Erythroblast (primary cell): ENCODE measurements at places on chromosomes 1 and 21.

DNA sequence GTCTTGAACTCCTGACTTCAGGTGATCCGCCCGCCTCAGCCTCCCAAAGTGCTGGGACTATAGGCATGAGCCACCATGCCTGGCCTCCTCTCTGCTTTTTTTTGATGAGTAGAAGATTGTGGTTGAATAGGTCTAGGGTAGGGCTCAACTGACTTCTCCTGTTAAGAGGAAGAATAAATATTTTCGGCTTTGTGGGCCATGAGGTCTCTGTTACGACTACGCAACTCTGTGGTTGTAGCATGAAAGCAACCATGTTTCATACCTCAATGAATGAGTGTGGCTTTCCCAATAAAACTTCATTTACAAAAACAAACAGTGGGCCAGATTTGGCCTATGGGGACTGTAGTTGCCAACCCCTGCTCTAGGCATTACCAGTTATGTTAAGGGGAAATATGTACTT lies 67.8 kb downstream of the NID1 start:
- DNase-seq: no peak

- DNase-seq: no peak
These were observed 73.2 kb downstream of the DMRTB1 start for GRCh38 chr1:53532377-53532776.

DNA sequence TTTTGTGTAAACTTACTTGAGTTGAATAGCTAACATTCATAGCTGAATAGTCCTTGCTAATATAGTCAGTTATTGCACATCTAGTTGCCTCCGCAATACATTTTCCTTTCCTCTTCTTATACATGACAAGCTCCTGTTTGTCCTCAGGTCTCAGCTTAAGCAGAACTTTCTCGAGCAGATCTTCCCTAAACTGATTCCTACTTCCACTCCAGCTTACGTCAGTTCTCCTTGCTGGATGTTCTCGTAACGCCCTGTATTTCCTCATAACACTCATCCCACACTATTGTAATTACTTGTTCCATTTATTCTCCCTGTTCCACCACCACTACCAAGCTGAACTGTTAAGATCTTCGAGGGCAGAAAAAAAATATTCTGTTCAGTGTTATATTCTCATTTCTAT lies 15.1 kb upstream of the OMA1 start:
- DNase-seq: no peak

DNA sequence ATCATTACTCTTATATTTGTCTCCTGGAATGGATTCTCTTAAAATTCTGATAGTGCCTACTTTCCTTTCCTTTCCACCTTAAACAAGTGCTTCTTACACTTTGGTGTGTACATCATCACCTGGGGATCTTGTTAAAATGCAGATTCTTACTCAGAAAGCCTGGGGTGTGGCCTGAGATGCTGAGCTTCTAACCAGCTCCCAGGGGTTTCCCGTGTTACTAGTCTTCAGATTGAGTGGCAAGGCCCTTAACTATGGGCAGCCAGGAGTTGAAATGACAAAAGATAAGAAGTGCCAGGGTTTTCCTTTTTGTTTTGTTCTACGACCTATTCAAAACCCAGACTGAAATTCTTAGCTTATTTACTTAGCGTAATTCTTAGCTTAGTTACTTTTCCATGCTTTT lies 159.2 kb downstream of the HFM1 start:
- DNase-seq: no peak

- DNase-seq: no peak
These were observed 198.5 kb downstream of the PLA2G4A start for GRCh38 chr1:187027253-187027652.

DNA sequence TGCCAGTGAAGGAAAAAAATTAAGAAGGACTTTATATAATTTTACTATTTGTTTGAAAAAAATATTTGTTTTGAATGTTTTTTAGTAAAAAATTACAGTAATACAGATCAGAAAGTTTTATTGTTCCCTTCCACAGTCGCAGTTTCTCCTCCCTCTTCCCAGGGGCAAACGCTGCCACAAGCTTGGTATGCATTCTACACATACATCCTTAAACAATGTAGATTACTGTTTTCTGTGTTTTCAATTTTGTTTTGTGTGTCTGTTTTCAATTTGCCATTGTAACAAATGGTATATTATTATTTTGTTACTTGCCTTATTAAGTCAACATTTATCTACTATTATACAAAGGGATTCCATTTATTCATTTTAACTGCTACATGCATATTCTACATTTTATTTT lies 257.1 kb downstream of the HMCN1 start:
- DNase-seq: no peak

- peak; percentile 34 for DNase-seq
These were observed 10.9 kb upstream of the EDN2 start for GRCh38 chr1:41495210-41495948.

DNA sequence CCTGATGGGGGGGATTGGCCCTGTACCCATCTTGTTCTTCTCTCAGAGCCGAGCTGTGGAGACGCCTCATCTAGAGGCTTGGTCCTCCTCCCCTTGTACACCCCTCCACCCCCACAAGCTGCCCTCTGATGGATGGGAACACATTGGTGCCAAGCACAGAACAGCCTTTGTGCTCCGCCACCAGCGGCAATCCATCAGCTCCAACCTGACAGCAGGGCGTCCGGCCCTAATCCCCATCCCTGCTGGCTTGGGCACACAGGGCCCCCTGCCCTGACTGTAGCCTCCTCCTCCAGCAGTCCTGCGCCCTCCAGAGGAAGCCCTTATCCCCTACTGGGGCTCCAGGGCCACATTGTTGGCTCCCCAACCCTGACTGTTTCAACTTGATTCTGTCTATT lies 3.8 kb upstream of the MYOG start:
- no peak for DNase-seq

- no peak for DNase-seq
These were observed 19.0 kb downstream of the C1orf115 start for GRCh38 chr1:220708936-220709801.

DNA sequence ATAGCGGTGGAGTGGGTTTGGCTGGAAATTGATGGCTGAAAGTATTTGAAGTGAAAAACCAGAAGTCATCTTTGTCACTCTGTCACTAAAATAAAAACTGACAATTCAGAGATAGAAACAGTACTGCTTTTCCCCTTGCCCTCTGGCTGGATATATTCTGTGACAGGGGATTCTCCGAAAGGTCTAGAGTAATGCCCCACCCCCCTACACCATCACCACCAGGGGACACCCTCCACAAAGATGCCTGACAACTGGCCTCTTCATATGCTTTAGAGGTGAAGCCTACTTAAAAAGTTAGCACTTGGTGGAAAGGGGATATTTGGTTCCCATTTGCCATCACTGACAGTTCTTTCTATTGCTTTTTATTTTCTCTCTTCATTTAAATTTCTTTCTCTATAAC lies 73.5 kb downstream of the SGIP1 start:
- DNase-seq: no peak

- peak; percentile 41 for DNase-seq
These were observed 88.5 kb downstream of the ASH1L start for GRCh38 chr1:155474146-155474545.

- DNase-seq: no peak
These were observed 58.1 kb upstream of the TMEM51 start for GRCh38 chr1:15095496-15095875.

DNA sequence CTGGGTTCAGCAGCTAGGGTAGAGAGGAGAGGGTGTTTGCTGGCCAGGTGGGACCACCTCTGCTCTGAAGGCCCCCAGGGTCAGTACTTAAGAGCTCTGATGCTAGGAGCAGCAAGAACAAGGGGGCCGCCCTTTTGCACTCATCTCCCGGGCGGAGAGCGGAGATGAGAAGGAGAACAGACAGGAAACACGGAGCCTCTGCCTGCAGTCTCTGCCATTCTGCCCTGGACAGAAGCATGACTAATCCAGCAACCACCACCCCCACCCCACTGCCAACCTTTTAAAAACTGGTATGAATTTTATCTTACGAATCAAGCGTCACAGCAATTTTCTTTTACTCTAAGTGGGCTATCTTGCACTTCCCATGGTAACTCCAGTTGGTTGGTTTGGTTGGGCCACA lies 34.5 kb downstream of the PARP1 start:
- DNase-seq: no peak

GRCh38 chr1:233919786-233920185 lies 15.3 kb downstream of the SLC35F3 start:
- no peak for DNase-seq

- no peak for DNase-seq
These were observed 783.2 kb upstream of the NEGR1 start for GRCh38 chr1:73065339-73066041.

DNA sequence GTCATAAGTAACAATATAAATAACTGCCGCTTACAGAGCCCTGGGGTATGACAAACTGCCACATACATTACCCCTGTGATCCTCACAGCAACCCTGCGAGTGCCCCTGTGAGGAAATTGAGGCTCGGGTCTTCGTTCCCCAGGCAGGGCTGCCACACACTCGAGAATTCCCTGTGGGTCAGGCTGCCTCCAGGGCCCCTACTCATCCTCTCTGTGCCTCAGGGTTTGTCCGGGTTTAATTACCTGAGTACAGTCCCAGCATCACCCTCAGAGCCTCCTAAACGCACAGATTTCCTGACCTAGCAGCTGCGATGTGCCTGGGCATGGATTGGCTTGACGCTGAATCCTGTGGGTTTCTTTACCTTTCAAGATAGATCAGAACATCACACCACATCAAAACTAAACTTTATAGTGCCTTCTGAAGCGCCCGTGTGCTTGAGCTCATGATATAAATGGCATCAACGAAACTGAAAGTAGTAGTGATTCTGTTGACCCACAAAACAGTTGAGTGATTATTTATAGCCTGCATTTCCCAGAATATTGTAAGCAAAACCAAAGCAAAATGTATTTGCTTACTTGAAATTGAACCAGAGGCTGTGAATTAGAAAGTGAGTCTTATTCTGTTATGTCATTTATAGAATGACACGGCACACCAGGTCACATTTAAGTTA lies 14.0 kb downstream of the SLC37A1 start:
- no peak for DNase-seq

DNA sequence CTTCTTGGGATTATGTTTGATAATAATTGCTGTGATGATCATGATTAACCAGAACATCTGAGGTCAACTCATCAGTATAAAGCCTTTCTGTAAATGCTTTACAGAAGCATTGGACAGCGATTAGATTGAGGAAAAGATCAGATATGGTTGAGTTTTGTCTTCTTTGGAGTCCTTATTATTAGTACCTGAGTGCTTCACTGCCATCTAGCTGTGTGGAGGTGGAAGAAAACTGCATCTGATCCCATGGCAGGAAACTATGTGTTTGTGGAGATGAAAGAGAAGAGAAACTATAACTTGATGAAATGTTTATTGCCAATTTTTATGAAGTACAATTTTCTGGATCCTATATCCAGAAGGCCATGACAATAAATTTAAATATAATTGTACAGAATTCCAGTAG lies 11.4 kb downstream of the FLG2 start:
- no peak for DNase-seq

GRCh38 chr1:7454052-7454815 lies 316.9 kb upstream of the VAMP3 start:
- DNase-seq: no peak

- peak; percentile 1 for DNase-seq
These were observed 303.1 kb downstream of the CTH start for GRCh38 chr1:70714149-70714548.

GRCh38 chr1:235112297-235113182 lies 16.1 kb downstream of the TOMM20 start:
- no peak for DNase-seq

DNA sequence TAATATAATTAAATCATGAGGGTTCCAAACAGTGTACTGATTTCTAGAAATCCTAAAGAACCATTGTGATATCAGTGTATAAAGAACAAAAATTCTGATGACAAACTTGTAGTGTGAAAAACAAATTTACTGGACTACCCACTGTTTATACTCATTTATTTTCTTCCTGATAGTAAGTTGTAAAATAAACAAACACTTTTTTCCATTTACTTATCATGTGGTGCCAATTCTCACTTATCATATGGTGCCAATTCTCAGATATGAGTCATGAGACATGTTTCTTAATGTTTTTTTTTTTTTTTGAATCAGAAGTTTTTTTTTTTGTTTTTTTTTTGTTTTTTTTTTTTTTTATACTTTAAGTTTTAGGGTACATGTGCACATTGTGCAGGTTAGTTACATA lies 137.7 kb downstream of the LEPR start:
- DNase-seq: peak; percentile 69

- DNase-seq: no peak
These were observed 27.8 kb upstream of the ZBTB21 start for GRCh38 chr21:42037943-42038342.

DNA sequence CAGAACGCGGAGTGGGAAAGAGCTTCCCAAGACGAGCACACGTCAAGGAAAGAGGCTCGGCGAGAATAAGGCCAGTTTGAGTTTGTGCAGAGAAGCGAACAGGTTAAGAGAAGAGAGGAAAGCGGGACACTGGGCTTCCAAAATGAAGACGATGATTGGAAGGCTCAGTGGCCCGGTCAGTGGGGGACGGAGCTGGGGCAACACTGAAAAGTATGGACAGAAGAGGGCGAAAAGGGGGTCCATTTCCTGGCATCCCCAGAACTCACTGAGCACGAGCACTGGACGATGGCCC lies 258 bp downstream of the CCT3 start:
- no peak for DNase-seq

DNA sequence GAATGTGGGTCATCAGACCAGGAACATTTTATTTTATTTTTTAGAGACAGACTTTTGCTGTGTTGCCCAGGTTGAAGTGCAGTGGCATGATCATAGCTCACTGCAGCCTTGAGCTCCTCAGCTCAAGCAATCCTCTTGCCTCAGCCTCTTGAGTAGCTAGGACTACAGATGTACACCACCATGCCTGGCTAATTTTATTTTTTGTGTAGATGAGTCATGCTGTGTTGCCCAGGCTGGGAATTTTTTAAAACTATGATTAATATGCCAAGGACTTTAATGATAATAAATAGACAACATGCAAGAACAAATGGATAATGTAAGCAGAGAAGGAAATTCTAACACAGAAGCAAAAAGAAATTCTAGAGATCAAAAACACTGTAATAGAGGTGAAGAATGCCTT lies 142.4 kb downstream of the AK5 start:
- no peak for DNase-seq

DNA sequence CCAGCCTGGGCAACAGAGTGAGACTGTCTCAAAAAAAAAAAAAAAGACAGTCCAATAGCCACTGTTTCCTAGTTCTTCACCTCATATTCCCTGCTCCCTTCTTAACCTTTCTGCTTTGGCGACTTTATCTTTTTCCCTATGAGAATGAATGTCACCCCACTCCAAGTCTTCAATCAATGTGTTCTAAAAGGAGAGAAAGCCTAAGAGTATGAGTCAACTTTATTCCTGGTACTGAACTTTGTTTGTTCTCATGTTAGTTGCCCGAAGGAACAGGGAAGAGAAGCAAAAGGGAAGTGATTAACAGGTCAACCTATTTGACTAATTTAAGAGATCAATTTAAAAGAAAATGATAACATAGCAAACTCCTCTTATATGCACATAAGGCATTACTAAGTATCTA lies 39.9 kb upstream of the SLC16A1 start:
- DNase-seq: no peak
